Activated naive CD4-positive, alpha-beta T cell (primary cell): ENCODE measurements at places on chromosomes 7 and 10.

- DNase-seq = no peak
Observed at GRCh38 chr7:4951903-4952636, 6.9 kb downstream of the MMD2 start.

DNA sequence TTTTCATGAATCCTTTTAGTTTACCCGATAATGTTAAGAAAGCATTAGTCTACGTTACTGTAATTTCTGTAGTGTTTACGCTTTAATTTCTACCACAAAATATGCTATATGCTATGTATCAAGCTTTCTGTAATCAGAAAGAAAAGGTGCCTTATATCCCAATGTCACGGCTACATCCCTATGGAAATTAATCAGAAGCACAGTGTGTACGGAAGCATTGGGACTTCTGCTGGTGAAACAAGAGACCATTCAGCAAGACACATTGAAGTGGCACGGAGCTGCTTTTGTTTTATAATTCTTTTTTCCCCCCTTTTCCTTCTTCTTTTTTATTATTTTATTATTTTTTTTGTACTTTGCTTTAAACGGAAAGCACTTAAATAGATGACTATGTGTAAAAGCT lies 31.2 kb upstream of the SH2B2 start:
- DNase-seq = no peak

GRCh38 chr7:41648501-41648900 lies 54.4 kb downstream of the INHBA start:
- no peak for DNase-seq

GRCh38 chr7:149729586-149729982 lies 43.8 kb downstream of the ZNF467 start:
- no peak for DNase-seq

DNA sequence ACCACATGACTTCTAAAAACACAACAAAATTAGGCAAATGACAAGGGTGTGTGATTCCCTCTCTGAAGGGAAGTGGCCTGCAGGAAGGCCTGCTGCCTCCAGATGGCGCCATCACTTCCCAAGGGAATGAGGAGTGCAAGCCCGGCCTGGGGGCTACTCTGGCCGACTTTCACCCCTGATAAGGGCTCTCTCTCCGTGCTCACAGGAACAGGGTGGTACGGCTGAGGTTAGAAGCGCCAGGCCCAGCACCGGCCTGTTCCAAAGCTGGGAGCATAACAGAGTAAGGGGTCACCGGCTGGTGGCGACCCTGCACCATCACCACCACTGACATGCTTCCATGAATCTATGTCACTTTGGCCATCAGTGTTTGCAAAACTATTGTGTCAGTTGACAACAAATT lies 13.1 kb downstream of the RBP3 start:
- DNase-seq = no peak

DNA sequence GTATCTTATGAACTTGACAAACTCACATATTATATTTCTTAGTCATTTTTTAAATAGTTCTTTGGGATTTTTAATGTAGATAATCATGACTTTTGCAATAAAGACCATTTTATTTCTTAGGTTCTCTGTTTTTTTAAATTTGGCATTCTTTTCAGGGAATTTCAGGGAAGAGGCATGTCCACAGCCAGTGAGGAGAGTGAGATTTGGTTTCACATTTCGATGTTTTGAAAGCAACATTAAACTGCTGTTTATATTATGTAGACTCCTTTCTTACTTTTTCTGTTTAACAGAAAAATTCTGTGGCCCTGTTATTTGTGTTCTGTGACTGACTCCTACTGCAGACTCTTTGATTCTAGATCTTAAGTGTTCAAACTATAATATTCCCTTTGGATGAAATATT lies 153.7 kb downstream of the FAM107B start:
- no peak for DNase-seq

DNA sequence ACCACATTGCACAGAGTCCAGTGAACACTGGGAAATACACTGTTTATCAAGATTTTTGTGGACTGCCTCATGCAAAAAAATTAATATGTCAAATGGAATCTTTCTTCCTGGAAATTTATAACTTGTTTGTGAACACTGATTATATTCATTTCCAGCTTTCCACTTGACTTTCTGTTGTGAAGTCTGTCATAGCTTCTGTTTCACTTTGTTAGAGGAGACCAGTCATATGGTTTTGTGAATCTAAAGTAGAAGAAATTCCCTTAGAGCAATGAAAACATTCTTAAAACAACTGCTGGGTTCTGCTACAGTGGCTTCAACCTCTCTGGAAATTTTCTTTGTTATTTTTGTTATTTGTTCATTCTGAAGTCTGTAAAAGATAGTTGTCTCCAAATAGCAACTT lies 349.5 kb upstream of the NFE2L3 start:
- no peak for DNase-seq

- DNase-seq = no peak
Observed at GRCh38 chr7:11430112-11430511, 401.9 kb downstream of the THSD7A start.

DNA sequence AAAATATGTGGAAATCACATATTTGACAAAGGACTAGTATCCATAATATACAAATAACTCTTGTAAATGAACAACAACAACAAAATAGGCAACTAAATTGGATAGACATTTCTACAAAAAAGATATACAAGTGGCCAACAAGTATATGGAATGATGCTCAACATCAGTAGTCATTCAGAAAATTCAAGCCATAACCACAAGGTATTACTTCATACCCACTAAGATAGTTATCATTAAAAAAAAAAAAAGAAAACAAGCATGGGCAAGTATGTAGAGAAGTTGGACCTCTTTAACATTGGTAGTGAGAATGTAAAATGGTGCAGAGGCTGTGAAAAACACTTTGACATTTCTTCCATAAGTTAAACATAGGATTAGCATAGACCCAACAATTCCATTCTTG lies 80.8 kb downstream of the CYP26A1 start:
- DNase-seq = no peak

GRCh38 chr7:95213809-95214492 lies 110.4 kb downstream of the PON1 start:
- no peak for DNase-seq

- no peak for DNase-seq
Observed at GRCh38 chr10:100750291-100751210, 5.2 kb downstream of the PAX2 start.

DNA sequence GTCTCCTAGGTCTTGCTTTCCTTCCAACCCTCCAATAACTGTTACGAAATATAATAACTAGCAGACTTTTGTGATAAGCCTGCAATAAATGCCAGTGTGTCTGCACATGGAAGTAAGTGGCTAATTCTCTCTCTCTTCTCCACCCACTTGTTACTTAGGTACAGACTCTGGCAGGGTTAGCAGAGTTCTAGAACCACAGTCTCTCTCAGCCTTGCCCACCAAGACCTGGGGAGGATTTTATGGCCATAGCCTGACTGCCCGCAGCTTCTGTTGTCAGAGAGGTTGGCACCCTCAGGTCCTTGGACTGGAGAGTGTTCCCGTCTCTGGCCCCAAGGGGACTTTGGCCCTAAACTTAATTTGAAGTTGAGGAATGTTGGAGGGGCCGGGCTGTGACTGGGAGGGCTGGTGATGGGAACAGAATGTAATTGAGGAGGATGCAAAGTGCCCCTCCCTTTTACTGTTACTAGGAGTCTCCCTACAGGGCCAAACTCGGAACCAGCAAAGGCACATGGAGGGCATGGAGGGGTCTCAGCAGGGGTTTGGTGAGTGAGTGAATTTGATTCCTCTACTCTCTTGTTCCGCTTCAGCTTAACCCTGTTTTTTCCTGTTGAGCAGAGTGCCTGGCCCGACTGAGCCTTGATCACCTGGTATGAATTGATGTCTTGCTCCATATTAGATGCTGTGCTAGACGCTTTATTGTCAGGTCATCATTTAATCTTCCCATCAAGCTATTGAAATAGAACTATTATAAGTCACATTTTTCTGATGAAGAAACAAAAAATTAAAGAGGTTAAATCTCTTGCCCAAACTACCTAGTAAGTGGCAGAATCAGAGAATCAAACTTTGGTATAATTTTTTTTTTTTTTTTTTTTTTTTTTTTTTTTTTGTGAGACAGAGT lies 37.0 kb upstream of the LCOR start:
- no peak for DNase-seq

DNA sequence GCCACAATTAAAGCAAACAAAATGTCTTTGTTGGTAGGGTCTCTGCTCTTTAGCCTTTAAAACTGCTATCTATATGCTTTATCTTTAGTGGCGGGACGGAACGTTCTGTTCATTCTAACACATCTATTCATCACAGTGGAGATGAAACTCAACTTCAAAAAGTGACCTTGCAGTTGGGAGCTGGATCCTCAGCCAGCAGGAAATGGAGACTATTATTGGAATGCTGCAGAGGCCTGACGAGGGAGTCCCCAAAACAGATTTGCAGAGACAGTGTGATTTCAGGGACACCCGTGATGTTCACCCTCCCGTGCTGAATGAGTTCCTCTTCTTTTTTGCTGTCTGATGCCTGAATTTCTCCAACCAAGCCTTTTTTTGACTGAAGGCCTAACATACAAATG lies 306.0 kb upstream of the SHH start:
- no peak for DNase-seq

- DNase-seq = no peak
Observed at GRCh38 chr7:1192171-1192676, 32.2 kb upstream of the ZFAND2A start.

DNA sequence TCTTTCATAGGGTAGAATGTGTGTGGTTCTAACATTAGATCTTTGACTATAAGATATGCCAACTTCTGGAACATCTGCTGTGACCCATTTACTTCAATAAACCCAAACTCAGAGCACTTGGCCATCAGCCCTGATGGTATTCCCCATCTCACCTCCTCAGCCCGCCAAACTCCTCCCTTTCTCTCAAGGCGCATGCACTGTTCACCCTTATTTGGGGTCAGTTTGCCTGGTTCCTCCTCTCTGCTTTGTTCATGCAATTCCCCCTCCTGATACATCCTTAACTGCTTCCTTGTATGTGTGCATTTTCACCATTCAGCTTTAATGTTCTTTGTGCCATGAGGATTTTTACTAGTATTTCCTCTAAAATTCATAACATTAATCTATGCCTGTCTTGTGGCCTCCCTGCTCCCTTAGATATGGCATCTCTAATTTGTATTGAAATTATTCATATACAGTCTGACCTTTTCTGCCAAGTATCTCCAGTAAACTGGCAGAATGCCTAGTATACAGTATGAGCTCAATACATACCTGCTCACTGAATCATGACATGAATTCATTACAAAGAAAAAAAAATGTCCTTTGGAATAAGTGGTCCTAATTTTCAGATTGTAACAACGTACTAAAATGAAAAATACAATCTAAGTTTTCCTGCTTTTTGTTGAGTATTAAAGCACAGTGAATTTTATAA lies 336.8 kb upstream of the IGFBP3 start:
- DNase-seq = no peak

GRCh38 chr7:80671744-80672143 lies 33.3 kb downstream of the CD36 start:
- no peak for DNase-seq

DNA sequence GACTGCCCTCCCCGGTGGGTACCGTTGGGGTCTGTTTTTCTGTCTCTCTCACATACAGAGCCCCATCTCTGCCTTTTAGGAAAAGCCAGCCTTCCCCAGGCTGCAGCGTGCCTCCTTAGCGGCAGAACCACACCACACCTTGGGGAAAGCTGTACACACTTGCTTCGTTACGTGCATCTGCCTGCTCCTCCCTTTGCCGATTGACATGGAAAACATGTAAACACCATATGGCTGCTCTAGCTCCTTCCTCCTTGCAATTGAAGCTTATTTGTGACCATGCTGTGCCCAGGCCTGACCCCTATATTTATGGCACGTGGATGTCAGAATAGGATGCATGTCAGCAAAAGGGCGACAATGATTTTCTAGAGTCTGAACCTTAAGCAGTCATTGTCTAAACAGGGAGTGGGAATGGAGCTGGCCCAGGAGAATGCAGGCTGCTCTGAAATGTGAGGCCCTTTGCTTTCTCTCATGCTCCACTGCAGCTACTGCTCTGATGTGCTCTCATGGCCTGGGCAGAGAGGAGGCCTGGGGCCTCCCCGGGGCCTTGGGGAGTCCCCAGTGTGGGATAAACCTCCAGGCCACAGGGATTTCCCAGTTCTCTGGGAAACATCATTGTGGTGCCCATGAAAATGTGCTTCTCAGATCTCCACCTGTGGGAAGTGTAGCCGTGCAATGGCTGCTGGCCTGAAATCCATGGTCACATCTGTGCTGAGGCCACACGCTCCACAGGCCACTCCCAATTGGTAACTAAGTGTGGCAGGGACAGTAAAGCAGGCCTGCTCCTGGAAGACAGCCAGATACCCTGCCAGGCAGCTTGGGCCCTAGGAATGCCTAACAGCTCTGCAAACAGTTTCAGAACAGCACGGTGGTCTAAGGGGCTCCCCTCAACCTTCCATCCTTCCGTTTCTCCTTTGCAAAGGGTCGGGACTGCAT lies 18.6 kb downstream of the PDE6C start:
- DNase-seq = no peak

DNA sequence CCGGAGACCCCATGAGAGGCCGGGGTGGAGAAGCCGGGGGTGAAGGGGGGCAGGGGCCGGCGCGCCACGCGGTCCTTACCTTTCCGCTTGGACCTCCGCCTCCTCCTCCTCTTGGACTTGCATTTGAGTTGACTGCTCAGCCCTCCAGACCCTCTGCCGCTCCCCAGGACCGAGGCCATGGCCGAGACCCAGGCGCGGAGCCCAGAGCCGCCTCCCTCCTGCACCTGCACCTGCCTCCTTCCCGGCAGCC lies 428 bp downstream of the ADARB2 start:
- no peak for DNase-seq

- DNase-seq = no peak
Observed at GRCh38 chr10:90741926-90742565, 115.8 kb downstream of the HTR7 start.

DNA sequence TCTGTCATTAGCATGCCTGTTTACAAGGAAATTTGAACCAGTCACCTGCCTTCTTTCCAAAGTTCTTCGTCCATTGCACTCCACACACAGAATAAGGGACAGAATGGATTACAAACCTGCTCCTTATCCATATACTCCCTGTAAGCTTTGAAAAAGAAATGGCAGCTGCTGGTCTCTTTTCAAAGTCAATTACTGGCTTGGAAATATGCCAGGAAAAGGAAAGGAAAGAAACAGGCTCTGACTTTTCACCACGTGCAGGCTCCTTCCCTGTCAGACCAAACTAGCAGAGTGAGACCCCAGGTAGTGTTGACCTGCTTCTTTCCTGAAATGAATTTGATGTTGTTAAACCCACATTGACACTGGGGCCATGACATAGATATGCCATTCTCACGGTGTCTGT lies 84.5 kb downstream of the LHFPL3 start:
- no peak for DNase-seq

DNA sequence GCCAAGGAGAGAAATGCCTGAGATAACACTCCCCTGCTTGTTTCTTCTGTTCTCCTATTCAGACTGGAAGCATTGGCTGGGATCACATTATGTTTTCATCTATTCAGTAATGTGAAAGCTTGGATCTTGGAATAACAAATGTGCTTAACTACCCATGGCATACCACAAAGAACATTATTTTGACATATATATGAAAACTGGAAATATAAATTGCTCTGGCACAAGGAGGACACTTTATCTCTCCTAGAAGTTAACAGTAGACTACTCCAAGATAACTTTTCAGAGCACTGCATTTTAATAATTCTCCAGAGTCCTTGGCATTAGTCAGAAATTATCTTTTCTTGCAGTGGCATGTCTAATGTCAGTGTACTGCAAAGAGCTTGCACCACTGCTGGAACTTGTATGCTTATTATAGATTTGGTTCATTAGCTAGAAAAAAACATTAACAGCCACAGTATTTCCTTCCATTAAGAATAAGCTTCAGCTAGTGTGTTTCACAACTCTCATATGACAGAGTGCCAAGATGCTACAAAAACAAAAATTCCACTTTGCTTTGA lies 169.3 kb upstream of the LRRN3 start:
- no peak for DNase-seq

- no peak for DNase-seq
Observed at GRCh38 chr10:5040781-5041470, 37.3 kb upstream of the AKR1C2 start.
